ENCODE measurements at places on chromosomes 7 and 10.

- DNase-seq = no peak
Observed at GRCh38 chr10:127080317-127080716, 116.1 kb downstream of the INSYN2A start.

- DNase-seq = no peak
Observed at GRCh38 chr7:17706734-17707133, 233.6 kb downstream of the SNX13 start.

DNA sequence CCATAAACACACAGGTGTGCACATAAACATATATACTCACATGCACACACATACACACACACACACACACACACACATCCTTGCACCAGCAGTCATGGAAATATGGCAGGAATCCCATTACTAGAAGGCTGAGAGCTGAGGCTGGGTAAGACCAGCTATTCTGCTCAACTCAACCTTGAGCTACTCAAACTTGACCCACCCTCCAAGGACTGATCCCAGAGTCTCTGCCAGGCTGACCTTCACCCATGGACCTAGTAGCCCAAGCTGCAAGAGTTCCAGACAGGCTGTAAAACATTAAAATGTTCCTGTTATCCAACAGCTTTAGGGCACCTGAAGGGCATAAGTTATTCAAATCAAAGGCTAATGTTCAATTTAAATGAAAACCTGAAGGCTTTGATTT lies 134.6 kb downstream of the FRMD4A start:
- no peak for DNase-seq

DNA sequence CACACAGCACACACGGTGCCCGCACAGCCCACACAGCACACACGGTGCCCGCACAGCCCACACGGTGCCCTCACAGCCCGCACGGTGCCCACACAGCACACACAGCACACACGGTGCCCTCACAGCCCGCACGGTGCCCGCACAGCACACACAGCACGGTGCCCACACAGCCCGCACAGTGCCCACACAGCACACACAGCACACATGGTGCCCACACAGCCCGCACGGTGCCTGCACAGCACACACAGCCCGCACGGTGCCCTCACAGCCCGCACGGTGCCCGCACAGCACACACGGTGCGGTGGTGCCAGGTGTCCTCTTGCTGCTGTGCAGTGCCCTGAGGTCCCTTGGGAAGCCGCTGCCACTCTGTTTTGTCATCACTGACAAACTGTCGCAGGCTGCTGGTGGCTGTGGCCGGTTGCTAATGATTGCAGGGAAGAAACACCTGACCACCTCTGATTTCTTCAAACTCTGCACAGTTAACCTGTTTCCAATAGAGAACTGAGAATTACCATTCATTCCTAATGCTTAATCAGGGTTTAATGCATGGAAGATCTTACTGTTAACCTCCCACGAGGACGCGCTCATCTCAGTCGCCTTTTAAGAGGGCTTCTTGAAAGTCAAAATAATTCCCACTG lies 66.9 kb downstream of the GLRX3 start:
- no peak for DNase-seq

DNA sequence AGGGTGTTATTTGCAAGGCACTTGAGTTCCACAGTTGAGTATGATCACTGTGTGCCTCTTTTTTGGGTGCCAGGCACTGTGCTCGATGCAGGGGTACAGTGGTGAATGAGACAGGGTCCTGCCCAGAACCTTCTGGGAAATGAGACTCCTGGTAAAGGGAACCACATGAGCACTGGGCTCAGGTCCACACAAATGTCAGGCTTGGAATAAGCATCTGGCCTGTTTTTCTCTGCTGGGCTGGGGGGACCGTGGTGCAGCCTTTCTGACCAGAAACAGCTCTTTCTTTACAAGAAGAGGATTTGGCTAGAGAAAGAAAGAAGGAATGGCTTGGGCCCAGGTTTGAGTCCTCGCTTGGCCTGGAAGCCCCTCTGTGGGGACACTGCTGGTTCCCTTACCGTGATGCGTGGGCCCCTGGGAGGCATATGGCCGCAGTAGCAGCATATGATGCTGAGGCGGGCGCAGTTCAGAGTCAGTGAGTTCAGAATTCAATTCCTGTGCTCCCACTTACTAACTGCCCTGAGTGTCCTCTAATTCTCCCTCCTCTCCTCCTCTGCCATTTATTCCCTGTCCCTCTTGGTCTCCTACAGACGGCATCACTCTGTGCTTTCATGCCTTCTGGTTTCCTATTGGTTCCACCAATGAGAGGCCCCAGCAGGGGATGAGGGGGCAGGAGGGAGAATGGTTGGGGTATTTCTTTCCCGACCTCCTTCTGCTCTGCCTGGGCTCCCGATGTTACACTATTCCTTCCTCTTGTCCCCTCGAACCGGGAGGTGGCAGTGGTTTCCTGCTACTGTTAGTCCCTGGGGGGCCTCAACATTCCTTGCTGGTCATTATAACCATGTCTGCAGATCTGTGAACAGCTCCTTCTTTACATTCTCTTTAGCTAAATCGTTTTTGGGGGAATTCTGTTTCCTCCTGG lies 9.6 kb upstream of the KCP start:
- DNase-seq = no peak

GRCh38 chr7:55587687-55588378 lies 15.5 kb upstream of the VOPP1 start:
- DNase-seq = no peak

DNA sequence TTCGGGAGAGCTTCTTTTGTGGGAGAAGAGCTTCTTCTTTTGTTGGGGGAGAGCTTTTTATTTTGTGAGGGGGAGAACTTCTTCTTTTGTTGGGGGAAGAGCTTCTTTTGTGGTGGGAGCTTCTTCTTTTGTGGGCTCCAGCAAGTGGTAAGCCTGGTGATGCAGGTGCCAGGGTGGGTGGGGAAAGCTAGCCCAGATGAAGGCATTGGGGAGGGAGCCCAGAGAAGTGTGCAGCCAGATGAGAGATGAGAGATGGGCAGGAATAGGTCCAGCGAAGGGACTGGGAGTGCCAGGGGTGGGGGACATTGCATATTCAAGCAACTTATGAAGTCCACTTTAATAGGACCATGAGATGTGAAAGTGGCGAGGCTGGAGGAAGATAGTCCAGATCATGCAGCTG lies 9.7 kb downstream of the ADRA2A start:
- no peak for DNase-seq
